ENCODE measurements at places on chromosomes 11 and 22.

DNA sequence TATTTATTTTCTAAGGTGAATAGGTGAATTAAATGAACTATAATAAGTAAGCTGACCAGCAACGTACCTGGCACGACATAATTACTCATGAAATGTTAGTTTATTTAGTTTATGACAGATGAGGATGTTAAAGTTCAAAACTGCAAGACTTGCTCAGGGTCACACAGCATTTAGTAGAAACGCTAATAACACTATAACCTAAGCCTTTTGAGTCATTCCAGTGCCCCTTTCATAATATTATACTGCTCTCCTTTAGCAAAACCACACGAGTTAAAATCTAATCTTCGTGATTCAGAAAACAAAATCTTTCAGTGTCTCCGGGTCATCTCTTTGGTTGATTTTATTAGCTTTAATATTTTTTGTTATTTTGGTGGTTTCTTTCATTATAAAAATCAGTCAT, 39.6 kb downstream of the BTBD10 start:
- no peak for DNase-seq

GRCh38 chr11:16787035-16787742, 48.7 kb downstream of the C11orf58 start:
- DNase-seq = no peak

GRCh38 chr11:60927600-60927999, 3.3 kb downstream of the TMEM132A start:
- no peak for DNase-seq

DNA sequence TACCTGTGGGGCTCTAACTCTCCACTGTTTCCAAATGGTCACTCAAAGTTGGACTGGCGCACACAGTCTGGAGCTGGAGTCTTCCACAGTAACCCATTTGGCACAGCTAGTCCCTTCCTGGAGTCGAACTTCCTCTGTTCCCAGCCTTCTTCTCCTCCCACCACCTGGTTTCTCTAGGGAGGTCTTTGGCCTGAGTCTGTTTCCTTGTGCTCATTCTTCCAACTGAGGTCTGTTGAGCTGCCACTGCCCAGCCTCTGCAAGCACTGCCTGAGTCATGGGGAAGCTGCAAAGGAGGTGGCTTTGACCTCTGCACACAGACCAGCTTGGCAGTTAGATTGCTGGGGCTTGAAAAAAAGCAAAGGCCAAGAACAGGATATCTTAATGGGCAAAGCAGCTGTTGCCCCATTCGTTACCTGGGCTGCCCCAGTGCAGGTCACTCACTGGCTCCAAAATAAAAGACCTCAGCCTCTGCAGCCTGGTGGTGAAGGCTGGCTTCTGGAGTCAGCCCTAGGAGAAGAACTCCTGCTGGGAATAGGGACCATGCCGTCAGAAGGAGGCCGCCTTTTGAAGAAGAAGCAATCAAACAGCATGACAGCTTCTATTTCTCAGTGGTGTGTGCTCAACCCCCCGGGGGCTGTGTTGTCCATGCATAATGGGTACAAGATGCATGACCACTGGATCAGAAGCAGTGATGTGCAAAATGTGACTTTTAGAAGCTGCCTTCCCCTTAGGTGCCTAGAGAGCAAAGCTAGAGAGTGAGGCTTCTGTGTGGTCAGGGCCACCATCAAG, 3.0 kb downstream of the ADAMTS15 start:
- no peak for DNase-seq

- DNase-seq = no peak
These were observed 3.1 kb downstream of the TNNT3 start for GRCh38 chr11:1922481-1923081.

GRCh38 chr22:48084041-48084728, 1321.7 kb downstream of the TBC1D22A start:
- no peak for DNase-seq

- DNase-seq = no peak
These were observed 1055.3 kb downstream of the BRD1 start for GRCh38 chr22:48772286-48772907.

DNA sequence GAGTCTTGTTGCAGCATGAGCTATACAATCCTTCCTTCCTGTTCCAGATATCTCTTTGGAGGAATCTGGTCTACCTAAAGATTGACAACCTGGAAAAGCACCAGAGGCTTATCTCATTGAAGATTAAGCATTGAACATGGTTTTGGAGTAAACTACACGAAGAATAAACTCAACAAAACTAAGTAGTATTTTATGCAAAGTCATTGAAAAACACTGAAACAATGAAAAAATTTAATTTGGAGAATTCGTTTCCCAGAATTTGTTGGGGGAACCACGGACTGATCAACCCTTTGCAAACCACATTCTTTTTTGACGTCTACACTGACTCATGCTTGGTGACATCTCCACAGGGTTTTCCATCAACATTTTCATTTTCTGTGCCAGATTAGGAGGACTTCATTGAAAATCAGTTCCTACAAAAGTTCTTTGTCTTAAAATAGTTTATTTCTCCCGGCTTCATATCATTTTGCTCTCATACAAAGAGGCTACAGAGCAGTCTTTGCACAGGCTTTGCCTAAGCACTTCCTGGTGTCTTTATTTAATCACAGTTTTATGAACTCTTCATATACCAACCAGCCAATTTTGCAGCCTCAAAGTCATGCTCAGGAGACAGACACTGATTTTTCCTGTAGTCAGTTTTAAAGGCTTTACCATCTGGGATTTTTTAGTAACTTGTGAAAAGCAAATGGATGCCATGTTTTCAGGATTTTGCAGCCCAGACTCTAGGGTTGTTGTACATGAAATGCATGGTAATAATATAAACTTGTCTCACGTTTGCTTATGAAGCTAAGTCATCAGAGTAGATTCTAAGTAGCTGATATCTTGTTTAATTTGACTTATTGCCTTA, 186.3 kb downstream of the C11orf91 start:
- DNase-seq = no peak

DNA sequence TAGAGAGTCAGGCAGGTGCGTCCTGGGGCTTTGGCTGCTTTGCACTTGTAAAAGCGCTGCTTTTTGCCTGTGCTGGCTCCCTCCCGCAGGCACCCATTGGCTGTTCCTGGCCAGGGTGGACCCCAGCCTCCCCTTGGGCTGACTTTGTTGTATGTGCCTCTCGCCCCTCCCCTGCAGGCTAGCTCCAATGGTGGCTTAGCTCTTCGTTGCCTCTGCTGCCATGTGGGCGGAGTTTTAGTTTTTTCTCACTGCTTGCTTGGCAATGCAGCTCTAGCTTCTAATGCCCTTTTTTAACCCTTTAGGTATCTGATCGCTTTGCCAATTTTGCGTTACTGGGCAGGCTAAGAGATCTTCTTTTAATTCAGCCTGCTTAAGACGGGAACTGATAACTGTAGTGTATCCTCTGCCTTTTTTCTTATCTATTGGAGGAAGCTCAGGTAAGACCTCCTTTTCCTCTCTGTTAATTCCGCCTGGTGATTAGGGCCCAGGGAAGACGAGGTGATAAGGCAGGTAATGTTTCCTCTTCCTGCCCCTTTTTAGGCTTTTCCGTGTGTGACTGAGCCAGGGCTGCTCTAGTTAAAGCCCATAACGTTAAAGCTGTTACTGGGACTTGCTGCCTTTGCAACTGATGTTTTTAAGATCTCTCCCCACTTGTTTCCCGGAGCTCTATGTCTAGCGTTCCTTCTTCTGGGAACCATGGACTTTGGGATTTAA, 11.7 kb upstream of the GLYATL1 start:
- no peak for DNase-seq

GRCh38 chr11:117381481-117382387, 54.1 kb downstream of the CEP164 start:
- no peak for DNase-seq

- DNase-seq = no peak
These were observed 46.3 kb downstream of the PGR start for GRCh38 chr11:101083335-101083734.

DNA sequence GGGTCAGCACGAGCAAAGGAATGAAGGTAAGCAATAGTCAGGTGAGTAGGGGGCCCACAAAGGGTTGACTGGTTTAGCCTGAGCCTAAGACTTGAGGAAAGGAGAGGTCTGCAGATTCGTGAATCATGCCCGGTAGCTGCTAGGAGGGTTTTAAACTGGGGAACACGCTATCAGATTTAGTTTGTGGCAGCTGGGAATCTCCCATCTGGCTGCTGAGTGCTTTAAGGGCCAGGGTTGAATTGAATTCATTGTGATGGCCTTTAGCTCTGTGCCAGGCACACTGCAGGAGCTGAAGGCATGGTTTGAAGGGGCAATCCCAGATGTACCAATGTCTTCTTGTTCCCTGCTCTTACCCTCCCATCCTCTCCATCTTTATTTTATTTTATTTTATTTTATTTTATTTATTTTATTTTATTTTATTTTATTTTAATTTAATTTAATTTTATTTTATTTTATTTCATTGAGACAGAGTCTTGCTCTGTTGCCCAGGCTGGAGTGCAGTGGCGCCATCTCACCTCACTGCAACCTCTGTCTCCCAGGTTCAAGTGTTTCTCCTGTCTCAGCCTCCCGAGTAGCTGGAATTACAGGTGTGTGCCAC, 1.9 kb upstream of the NECTIN1 start:
- DNase-seq = no peak

- no peak for DNase-seq
These were observed 9.6 kb downstream of the ADM start for GRCh38 chr11:10314199-10315072.

Measured in stimulated activated CD8-positive, alpha-beta memory T cell treated with anti-CD3 and anti-CD28 coated beads, Interleukin-7, amount 100 ng/mL, for 1 hour (primary cell).